Uterus (tissue), 4 donors: ENCODE measurements at places on chromosomes 11 and 22. TPM values are rescaled to one million over a fixed set of nuclear protein-coding genes. Genes with fewer than 3 reads are reported as not detected.

DNA sequence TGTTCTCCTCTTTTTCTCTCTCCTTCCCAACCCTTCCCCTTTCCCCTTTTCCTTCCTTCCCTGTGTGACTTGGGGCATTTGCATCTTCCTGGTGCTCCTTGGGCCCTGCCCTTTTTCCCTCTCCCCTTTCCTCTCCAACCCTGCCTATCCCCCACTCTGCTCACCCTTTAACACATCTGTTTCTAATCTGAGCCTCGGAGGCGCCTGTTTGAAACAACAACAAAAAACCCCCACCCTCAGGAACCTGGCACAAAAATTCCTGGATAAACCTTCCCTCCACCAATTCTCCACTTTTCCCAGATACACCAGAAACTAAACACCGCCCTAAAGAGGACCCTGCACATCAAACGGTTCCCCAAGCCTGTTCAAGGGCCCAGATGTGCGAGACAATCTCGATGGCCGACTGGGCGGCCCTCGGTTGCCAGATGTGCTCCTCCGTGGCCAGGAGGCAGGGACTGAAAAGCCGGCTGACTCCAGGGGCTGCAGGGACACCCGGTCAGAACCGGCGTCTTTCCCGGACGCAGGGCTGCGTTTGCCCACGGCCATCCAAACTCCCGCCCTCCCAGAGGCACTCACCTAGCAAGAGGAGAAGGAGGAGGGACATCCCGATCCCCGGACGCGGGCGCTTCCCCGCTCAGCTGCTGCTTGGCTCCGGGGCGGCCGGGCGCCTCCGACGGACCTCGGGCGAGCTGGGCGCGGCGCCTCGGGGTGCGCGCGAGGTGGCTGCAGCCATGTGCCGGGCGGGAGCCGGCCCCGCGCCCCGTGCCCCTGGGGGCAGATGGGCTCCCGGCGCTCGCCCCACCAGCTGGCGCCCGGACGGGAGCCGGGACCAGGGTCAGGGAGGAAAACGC lies 486 bp downstream of the CLMP start:
- DNase-seq, result peak; percentile 54

DNA sequence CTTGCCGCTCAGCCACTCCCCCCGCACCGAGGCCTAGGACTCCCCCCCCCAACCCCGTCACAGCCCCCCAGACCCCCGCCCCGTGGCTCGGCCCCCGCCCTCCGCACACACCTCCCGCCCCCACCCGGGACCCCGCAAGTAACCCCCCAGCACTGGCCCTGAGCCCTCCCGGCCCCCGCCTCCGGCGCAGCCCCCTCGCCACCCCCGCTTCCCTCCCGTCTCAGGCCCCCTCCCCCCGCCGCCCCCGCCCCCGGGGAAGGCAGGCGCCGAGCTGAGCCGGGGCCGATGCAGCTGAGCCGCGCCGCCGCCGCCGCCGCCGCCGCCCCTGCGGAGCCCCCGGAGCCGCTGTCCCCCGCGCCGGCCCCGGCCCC lies 1.5 kb downstream of the SHANK3 start:
- DNase-seq, result no peak

DNA sequence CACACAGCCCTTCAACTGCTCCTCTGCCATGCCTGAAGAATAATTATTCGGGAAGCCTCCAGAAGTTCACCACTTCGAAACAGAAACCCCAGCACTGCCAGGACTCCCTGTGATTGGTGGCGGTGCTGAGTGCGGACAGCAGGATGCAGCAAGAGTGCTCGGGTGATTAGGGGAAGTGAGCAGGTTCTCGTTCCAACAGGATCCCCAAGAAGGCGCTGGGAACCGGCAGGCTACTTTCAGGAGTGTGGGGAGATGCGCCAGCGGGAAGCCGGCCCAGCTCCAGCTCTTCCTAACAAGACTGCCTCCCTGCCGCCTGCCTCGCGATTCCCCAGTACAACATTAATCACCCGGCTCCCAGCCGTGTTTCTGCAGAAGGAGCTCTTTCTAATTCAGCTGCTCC lies 630.2 kb downstream of the BRD1 start:
- peak; percentile 21 for DNase-seq

DNA sequence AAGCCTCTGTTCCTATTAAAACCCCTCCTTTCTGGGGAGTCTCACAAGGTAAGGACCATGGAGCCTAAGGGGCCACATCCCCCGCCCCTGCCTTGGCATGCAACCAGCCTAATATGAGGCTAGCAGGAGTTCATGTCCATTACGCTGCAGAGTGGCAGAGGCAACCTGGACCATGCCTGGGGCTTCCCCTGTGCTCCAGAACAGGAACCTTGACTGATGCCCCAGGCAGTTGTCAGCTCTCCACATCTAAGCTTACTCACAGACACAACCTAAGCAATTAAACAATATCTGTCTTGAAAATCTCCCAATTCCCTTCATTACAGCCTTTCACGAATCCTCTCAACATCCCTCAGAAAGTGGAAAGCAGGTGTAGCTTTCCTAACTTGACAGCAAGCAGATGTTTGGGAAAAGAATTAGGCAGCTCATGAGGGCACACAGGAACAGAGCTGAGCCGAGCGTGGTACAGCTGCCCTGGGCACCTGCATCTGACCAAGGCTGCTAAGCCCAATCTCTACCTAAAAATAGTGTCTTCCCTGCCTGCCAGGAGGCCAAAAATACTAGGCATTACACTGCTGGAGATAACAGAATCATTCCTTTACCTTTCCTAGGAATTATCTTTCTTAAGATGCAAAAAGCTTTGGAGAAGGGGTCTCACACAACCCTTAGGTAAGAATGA lies 20.8 kb downstream of the C11orf71 start:
- DNase-seq, result no peak

DNA sequence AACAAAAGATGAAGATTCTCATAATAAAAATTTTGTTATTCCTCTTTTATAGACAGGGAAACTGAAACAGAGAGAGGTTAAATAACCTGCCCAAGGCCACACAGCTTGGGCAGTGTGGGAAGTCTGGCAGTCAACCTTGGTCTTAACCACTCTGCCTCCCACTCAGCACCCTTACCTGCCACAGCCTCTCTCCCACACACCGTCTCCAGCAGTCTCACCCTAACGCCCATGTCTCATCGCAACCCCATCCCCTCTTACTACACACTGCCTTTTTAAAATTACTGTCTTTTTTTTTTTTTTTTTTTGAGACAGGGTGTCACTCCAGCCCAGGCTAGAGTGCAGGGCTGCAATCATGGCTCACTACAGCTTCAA lies 25.0 kb downstream of the ARRB1 start:
- DNase-seq, result no peak

DNA sequence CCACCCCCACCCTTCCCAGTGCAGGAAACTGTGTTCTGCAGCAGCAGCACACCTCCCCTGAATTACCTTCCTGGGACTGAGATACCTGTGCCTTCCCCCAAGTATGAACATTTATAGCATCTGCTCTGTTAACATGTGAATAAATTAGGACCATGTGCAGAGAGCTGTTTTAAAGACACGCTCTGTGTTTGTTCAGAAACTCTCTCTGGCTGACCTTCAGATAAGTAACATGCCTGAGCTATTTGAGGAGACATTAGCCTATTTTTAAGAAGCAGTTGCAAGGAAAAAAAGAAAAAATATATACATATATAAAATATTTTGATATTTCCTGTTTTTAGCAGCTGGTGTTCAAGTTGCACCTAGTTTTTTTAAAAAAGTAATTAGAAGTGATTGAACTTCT lies 5.4 kb downstream of the NAV2 start:
- no peak for DNase-seq

GRCh38 chr11:69982690-69983570 lies 95.2 kb upstream of the ANO1 start:
- DNase-seq, result no peak

- no peak for DNase-seq
Measured at GRCh38 chr11:121318848-121319834, 26.6 kb downstream of the SC5D start.

- no peak for DNase-seq
Measured at GRCh38 chr11:129402206-129403171, 26.8 kb downstream of the BARX2 start.

DNA sequence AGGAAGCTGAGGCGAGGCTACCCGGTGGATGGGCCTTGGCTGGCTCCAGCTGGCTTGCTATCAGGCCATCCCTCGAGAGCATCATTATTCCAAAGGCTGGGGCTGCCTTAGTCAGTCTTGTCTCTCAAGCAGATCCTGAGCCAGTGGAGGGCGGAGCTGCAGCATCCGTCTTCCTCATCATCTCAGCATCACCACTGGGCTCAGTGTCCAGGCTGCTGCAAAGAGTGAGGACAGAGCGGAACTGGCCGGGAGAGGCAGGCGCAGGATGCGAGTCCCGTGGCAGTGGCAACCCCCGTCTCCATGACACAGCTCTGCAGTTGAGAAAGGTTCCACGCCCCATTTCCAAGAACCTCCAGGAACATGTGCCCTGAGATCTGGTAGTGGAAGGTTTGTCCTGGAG lies 4.4 kb downstream of the TP53I11 start:
- DNase-seq, result no peak

GRCh38 chr11:47955061-47955755 lies 25.2 kb upstream of the PTPRJ start:
- no peak for DNase-seq

DNA sequence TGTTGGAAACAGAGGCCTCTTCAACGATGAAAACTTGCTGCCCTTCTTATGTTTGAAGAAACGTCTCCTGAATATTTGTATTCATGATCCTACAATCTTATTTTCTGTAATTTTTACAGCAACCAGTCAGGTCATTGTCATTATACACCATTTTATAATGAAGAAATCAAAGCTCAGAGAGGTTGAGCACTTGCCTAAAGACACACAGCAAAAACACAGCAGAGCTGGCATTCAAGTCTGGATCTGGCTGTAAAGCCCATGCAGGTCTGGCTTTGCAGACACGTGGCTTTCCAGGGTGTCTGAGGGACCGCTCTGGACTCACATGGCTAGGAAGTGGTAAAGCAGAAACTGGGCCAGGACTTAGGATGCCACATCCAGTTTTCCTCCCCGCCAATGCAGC lies 15.8 kb upstream of the ALX4 start:
- no peak for DNase-seq

RAC2 gene
- total RNA-seq, result 2.4 TPM

LUZP2 gene
- 0.24 TPM for total RNA-seq

COA4 gene
- total RNA-seq, result 59.4 TPM

CNIH2 gene
- 1.2 TPM for total RNA-seq

HIC2 gene
- 7.7 TPM for total RNA-seq

F2 gene
- 0.27 TPM for total RNA-seq

SVIP gene
- total RNA-seq, result 20.7 TPM

ABCC8 gene
- total RNA-seq, result 1.9 TPM

VPREB3 gene
- not detected for total RNA-seq
